CD4-positive, alpha-beta T cell treated with Interleukin-10 for 1 hour (primary cell): ENCODE measurements at places on chromosomes 11 and 22.

- no peak for DNase-seq
These were observed 8.7 kb upstream of the MRPL23 start for GRCh38 chr11:1938343-1939005.

GRCh38 chr22:43996170-43996980 is 27.7 kb upstream of the PARVB start:
- DNase-seq, result peak; percentile 73

DNA sequence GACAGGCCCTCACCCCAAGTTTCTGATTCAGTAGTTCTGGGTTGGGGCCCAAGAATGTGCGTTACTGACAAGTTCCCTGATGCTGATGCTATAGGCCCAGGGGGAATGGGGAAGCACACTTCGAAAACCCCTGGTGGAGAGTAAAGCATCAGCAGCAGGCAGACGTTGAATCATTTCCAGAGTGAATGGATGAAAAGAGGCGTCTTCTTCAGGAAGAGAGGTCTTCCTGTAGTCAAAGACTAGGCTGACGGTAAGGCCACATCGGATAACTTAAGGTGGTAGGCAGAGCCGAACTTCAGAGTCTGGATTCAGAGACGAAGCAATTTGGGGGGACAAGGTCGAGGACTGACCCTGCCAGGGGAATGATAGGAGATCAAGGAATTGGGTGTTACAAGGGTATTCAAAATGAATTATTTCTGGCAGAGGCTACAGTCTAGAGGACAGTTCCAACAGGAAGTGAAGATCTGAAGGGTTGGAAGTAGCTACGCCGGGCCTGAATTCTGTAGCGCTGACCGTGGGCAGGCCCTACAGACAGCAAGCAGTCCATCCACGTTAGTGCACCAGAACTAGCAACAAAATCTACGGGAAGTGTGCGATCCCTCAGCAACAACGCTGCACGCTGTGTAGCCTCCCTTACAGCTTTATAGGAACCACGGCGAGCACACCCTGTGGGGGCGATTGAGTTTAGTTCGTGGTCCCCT is 862 bp upstream of the CENATAC start:
- DNase-seq, result peak; percentile 54

- DNase-seq, result peak; percentile 58
These were observed 7.1 kb downstream of the PRPF19 start for GRCh38 chr11:60899046-60899936.

GRCh38 chr22:42229455-42230149 is 40.9 kb downstream of the TCF20 start:
- no peak for DNase-seq

DNA sequence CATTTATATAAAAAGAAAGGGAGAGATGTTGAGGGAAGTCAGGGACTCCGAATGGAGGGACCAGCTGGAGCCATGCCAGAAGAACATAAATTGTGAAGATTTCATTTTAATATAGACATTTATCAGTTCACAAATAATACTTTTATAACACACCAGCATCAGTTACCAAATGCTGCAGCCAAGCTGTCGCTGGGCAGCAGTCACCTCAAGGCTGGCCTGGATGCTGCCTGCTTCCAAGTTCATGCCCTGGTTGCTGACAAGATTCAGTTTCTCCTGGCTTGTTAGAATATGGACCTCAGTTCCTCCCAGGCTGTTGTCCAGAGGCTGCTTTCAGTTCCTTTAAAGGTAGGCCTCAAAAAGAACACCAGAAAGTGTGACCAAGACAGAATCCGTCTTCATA is 30.8 kb upstream of the ALDH3B2 start:
- DNase-seq, result no peak

DNA sequence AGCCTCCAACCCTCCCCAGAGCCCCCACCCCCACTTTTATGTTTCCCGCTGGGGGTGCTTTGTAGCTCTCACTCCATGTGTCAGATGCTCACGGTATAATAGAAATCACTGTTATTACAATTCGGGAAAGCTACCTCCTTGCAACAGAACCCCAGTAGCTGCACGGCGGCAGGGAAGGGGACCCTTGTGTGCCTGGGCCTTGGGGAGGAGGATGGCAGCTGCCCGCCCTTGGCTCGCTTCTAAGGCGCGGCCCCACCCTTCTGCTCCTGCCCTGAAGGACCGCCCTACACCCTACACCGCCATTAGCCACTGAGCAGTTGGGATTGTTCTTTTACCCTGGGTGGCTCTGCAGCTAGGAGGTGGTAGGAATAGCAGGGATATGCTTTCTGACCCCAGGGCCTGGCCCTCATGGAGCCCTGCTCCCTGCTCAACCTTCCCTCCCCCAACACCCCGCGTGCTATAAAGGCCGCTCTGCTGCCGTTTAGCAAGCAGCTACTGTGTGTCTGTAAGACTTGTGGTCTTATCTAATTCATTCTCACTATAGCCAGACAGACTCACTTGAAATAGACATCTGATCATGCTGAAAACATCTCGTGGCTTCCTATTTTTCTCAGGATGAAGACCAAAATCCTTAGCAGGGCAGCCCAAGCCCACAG is 219.7 kb downstream of the CEP164 start:
- DNase-seq, result no peak

- no peak for DNase-seq
These were observed at the start of gene SLC5A4 for GRCh38 chr22:32255217-32255616. Gene SLC5A4, minus strand, starts transcription at chr22:32255347. Its CDS starts 18 bp downstream, at chr22:32255329.

DNA sequence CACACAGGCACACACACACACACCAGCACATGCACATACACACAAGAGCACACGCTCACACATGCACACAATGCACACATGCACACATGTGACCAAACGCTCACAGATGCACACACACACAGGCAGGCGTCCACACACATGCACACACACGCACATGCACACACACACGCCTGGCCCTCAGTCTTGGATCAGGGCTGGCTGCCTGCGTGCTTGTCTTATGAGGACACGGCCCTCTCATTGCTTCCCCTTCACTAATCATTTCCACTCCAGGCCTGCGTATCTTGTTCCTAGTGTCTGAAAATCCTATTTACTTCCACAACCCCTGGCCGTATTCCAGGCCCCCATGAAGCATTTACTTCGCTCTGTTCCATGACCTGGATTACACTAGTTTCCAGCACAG is 740.5 kb downstream of the BRD1 start:
- DNase-seq, result no peak

- no peak for DNase-seq
These were observed 12.2 kb downstream of the MPPED2 start for GRCh38 chr11:30573951-30574350.

- no peak for DNase-seq
These were observed 1.4 kb upstream of the MUC2 start for GRCh38 chr11:1073261-1073724.

GRCh38 chr22:20843501-20843900 is 15.1 kb downstream of the PI4KA start:
- DNase-seq, result no peak

DNA sequence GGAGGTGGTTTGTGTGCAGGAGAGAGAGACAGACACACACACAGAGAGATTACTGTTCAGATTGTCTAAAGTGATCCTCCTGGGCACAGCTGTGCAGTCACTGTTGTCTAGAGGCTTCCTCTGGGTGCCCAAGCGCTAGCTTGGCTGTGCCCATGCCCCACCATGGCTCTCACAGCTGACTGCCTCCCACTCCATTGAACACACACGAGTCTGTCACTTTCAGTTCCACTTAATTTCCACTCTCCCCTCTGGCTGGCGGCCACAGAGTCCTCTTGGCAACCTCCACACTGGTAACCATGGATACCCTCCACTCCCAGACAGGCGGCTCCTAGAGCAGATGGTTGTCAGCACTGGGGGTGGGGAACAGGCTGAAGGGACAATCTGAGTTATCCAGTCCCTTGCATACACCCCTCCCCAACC is 29.1 kb downstream of the MAP6 start:
- peak; percentile 8 for DNase-seq

DNA sequence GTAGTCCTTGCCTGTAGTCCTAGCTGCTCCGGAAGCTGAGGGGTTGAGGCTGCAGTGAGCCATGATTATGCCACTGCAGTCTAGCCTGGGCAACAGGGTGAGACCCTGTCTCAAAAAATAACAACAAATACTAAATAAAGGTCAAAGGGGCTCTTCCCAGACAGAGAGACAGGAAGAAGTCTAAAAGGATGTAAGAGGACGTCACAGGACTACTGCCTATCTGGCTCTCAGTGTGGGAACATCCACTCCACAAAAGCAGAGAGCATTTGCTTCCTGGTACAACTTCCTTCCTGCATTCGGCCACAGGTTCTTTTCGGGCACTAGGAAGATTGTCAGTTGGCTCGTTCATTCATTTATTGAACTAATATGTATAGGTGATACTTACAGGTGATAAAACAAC is 110.6 kb downstream of the SGSM3 start:
- DNase-seq, result no peak

DNA sequence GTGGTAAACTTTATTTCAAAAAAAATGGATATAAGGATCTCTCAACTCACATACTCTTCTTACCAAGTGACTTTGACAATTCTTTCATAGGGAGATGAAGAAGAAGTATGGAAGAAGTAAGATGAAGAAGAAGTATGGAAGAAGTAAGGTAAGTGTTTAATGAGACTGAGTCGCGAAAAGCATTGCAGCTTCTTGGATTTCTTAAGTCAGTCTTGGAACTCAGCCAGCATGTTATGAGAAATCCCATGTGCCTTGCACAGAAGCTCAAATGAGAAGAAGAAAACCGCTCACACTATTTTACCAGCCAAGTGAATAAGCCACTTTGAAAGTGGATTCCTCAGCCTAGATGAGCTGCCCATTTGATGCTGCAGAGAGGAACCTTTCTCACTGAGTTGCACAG is 332.0 kb upstream of the CCDC179 start:
- DNase-seq, result no peak

DNA sequence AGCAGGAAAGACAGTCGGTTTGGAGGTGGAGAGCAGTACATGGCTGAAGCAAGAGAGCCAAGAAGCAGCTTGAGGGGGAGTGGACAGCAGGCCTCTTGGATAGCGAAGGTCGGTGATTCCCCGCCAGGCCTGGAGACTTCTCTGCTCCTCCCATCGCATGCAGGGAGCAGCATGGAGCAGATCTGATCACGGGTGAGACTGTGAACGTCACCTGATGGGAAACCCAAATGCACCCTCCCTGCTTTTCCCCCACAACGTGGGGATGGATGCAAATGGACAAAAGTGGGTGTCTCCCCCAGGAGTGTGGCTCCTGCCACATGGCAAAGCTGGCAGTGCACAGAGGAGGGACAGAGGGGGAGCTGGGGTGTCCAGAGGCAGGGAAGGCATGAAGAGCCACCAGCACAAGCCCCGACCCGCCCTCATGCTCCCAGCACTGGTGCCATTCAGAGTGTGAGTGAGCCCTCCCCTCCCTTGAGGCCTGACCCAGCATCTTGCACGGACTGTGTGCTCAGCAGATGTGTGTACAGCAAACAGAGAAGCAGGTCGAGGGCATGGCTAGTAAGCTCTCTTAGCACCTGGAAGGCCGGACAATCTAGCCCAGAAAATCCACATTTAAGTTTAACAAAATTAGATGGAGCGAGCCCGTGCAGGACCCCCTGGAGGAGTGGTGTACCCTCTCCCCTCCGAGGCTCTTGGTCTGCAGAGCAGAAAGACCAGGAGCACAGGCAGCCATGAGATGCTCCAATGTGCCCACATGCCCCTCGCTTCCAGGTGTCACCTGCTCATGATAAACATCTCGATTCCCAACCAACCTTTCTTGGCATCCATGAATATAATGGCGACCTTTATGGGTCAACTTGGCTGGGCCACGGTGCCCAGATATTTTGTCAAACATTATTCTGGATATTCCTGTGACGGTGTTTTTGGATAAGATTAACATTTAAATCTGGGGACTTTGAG is 661.7 kb downstream of the TBC1D22A start:
- no peak for DNase-seq

DNA sequence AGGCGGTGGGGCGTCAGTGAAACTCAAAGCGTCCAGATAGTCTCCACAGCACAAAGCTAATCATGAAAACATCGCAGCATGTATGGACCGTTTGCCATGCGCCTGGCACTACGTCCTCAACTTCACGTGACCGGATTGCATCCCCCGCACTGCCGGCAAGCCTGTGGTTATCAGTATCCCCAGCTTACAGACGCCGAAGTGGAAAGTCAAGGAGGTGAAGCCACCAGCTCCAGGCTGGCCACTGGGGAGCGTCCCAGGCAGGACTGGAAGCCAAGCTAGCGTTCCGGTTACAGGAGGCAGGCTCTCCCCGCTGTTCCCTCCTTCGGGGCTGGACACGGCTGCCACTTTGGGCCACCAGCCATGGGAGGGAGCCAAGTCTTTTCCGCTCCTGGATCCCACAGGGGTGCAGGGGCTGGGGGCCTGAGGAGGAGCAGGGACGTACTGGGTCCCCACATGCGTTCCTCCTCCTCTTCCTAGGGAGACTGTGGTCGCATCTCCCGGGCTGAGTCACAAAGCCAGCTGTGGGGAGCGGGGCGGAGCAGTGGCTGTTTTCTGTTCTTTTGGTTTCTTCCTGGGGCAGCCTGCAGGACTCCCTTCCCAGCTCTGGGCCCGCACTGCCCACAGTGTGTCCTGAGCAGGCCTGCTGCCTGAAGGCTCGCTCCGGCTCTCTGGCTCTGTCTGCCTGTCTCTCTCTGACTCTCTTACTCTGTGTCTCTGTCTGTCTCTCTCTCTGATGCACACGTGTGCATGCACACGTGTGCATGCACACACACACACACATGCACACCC is 4.3 kb upstream of the OSBPL5 start:
- no peak for DNase-seq

DNA sequence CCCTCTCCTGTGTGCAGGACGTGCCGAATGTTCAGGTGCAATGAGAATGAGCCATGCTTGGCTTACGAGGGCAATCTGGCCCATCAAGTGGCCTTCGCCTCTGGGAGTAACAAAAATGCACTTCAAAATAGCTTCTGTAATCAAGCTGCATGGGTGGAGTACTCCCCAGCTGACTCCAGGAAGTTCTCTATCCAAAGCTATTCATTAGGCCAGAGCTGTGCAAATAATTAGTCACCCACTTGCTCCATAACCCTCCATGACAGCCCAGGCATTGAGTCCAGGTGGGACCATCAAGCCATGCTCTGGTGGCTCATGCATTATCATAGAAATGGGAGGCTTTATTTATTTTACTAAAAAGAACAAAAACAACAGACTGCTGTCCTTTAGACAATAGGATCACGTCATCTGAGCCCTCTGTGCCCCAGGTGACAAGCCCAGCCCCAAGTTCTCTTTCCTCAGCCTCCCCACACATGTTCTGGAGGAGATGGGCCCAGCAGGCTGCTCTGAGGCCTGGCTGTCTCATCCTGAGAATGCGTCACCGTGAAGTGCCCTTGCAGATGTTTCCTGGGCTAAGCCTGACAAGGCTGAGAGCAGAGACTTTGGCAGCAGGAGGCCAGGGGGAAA is 244.7 kb downstream of the ETS1 start:
- DNase-seq, result peak; percentile 70

- DNase-seq, result no peak
These were observed 41.7 kb downstream of the KIAA1671 start for GRCh38 chr22:24994070-24994763.
